ENCODE measurements at places on chromosomes 1 and 21. TPM values are rescaled to one million over a fixed set of nuclear protein-coding genes. Genes with fewer than 3 reads are reported as not detected.

The SLC16A4 gene
- 41.1 TPM for total RNA-seq

The LCE3C gene
- total RNA-seq, result not detected

The CCDC17 gene
- total RNA-seq, result 0.45 TPM

The WNT3A gene
- total RNA-seq, result 0.05 TPM

The CYP4Z1 gene
- total RNA-seq, result not detected

The FCGR3A gene
- total RNA-seq, result not detected

The CD247 gene
- total RNA-seq, result 0.15 TPM

The OR2L3 gene
- not detected for total RNA-seq

The NBPF6 gene
- not detected for total RNA-seq

The LCE1E gene
- 0.08 TPM for total RNA-seq

The EFNA1 gene
- 41.3 TPM for total RNA-seq

The PDPN gene
- total RNA-seq, result not detected

The MRAP gene
- total RNA-seq, result not detected

The DYNLT4 gene
- total RNA-seq, result 0.67 TPM
